T-helper 9 cell (primary cell): ENCODE measurements at places on chromosomes 13 and 19.

- DNase-seq, result no peak
These were observed 225.6 kb downstream of the RAP2A start for GRCh38 chr13:97659602-97660001.

DNA sequence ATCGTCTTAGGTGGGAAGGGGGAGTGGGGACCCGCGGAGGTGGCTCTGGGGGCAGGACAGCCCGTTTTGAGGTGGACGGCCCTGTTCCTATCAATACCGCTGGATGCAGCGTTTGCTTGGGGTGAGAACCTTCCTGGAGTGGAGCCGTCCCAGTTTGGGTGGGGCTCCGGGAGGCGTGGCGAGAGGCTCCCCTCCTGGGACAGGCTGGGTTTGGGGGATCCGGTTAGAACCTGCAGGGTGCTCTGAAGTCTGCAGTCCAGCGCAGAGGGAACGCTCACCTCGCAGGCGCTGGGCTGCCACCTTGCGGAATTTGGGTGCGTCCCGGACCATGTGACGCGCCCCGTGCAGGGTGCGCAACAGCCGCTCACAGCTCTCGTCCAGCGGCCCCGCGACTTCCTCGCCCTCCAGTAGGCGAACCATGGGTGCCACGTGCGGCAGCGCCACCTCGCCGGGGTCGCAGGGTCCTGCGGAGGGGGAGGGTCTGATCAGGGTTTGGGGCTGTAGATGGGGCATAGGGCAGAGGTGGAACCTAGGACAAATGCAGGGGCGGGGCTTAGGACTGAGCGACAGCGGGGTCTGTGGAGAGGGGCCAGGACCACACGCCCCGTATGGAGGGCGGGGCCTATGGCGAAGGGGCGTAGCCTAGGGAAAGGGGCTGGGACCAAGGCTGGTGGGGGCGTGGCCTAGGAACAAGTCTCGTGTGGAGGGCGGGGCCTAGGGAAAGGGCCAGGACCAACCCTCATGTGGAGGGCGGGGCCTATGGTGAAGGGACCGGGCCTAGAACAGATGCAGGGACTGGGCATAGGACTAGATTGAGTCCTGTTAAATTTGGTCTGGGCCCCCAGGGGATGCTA is 13.8 kb downstream of the SH2D3A start:
- DNase-seq, result peak; percentile 58

DNA sequence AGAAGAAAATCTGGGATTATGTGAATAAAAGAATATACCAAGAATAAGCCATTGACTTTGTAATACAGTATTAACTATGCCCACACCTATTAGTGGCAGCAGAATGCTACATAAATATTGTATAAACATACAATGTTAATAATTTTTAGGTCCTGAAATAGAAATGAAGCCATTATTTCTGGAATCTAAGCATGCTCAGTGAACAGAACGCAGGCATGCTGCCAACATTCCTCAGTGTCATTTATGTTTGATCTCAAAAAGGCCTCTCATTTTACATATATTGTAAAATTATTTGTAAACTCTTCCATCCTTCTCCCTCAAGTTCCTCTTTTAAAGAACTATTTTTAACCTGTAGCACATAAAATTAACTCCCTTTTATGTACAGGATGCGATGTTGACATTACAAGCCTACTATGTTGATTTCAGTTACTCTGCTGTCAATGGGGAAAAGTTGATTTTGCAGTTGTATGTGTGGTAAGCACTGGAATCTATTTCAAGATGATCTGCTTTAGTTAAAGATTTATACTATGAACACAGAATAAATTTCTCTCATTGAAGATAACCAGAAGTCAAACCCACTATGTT is 118.8 kb downstream of the VWA8 start:
- DNase-seq, result no peak

GRCh38 chr13:75931116-75931515 is 295.0 kb downstream of the LMO7 start:
- no peak for DNase-seq

DNA sequence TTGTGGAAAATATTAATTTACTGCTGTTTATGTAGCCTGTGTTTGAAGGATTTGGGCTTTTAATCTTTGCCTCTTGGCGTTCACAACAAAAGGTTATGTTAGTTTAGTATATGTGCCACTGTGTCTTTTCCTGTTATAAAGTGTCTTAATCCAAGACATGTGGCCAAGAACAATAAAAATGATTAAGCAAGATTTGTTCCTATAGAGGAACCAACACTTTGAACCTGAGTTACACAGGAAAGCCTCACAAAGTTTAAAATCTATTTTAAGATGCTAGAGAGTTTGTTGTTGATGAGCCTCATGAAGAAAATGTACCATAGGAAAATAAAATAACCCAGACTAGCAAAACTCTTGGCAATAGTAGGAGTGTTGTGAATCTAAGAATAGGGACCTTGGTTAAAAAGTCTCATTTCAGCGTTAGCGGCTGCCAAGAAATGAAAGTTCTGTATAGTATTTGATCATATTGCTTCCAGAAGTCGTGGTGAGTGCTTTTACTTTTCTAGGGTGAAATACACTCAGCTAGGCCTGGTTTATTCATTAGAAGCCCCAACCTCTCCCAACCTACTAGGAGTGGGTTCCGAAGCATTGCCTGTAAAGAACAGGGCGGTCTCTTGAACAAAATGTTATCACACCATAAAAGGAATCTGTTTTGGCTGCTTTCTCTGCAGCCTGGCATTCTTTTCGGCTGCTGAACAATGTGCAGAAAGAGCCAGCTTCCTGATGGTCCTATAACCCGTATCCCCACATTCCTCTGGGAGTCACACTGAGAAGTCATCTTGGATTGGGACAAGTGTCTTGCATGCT is 102.6 kb downstream of the LRCH1 start:
- DNase-seq, result no peak

DNA sequence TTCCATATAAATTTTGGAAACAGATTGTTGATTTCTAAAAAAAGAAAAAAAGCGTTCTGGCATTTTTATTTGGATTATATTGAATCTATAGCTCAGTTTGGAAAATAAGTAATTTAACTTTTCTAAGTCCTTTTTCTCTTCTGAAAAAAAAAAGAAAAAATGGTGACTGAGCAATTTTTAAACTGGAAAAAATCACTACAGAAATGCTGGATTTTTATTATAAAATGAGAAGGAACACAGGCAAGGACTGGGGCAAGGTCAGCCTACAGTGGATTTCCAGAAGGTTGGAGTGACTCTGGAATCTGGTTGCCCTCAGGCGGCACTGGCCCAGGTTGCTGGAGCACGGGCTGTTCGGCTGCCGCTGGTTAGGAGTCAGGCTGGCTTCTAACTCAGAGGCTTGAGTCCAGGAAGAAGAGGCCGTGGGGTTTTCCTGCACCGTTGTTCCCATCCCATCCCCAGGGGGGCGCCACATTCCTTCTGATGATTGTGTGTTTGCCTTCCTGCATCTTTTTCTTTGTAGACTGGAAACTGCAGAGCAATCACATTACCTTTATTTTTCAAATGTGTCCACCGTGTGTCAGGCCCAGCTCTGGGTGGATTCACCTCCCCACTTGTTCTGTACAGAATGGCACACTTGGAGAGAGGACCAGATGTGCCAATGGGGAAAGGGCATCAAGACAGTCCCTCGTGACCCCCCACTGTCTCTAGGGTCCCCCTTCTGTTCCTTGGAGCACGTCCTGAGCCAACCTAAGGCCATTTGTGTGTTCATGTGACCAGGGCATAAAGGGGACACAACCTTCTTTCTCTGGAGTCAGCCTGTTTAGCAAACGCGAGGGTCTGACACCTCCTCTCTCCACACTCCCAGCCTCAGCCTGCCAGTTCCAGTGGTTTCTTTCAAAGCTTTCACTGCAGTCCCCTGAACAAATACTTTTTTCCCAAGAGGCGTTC is 44.5 kb upstream of the GTF3A start:
- DNase-seq, result peak; percentile 38

DNA sequence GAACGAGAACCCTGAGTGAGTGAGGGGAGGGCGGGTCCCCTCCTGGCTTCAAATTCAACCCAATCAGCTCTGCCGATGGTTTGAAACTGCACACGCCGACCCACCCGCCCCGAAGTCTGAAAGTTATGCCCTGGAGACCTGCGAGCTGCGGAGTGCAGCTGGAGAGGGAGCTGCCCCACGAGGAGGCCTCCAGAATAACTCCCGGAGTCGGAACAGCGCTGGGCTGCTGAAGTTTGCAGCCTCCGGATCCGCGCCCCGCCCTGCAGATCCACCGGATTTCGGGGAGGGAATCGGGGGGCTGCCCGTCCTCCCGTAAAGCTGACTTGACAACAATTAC is 7.0 kb downstream of the POU4F1 start:
- DNase-seq, result no peak

GRCh38 chr13:49296659-49297058 is 48.9 kb downstream of the CDADC1 start:
- no peak for DNase-seq

GRCh38 chr13:27168086-27168485 is 3.5 kb downstream of the USP12 start:
- no peak for DNase-seq

- DNase-seq, result peak; percentile 44
These were observed 20.0 kb upstream of the ERCC1 start for GRCh38 chr19:45443462-45444317.
